Activated naive CD4-positive, alpha-beta T cell treated with anti-CD3 and anti-CD28 coated beads, Interleukin-2, amount 10 ng/mL, durations not matched to agents 7 days and 5 days (primary cell): ENCODE measurements at places on chromosomes 7 and 10.
A peak's percentile ranks its signal among the peaks of the same experiment; 100 is the strongest.

DNA sequence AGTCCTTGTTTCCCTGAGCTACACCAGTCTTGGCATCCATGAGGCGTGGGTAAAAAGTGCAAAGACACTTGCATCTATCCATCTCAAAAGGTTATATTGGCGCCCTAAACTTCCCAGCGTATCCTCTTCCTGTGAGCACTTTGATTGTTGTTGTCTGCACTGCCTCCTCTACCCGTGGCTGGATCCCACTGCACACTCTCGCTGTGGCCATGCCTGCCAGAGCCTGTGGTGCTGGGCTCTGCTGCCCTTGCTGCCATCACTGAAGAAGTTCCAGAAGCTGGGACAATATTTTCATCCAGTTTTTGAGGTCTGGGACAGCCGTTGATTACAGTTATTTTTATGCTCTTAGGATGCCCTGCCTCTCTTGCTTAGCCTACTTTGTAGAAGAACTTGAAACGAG is 85.3 kb upstream of the PCGF5 start:
- no peak for DNase-seq

GRCh38 chr10:29248158-29248557 is 40.7 kb upstream of the LYZL1 start:
- no peak for DNase-seq

GRCh38 chr7:68601826-68602225 is 996.4 kb upstream of the AUTS2 start:
- no peak for DNase-seq

GRCh38 chr10:132698761-132699391 is 87.1 kb downstream of the NKX6-2 start:
- DNase-seq, result no peak

DNA sequence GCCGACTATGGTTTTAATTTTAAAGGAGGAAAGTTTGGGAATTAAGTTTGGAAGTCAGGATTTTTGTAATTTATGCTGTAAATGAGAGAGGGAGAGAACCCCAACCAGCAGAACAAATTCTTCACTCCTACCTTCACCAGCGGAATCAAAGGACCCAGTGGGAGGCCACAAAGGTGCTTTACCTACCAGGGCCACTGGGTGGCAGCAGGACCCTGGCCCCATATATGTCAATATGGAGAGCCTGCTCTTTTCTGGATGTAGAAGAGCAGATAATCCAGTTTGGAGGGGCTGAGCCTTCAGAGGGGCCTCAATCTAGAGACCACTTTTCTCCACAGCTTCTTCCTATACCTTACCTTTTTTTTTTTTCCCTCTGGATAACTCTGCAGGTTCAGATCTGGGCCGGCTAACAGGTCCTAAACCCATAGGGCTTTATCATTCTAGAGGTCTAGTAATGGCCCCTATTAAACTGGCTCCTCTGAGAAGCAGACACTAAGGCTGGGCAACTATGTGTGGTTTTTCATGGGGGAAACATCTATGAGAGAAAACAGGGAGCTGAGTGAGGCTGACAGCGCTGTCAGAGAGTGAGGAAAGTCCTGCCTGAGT is 8.5 kb upstream of the SCD start:
- peak; percentile 89 for DNase-seq

GRCh38 chr7:45655539-45655938 is 81.4 kb downstream of the ADCY1 start:
- DNase-seq, result no peak

DNA sequence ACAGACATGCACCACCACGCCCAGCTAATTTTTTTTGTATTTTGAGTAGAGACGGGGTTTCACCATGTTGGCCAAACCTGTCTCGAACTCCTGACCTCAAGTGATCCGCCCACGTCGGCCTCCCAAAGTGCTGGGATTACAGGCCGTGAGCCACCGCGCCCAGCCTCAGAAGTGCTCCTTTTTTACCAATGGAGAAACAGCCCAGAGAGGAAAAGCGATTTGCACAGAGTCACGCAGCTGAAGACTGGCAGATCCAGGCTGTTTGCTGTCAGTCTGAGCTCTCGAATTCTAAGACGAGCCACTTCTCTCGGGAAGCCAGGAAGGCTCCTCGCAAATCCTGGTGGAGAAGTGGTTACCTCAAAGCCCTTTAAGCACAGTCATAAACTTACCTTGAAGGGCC is 57.4 kb upstream of the SDK1 start:
- DNase-seq, result no peak

DNA sequence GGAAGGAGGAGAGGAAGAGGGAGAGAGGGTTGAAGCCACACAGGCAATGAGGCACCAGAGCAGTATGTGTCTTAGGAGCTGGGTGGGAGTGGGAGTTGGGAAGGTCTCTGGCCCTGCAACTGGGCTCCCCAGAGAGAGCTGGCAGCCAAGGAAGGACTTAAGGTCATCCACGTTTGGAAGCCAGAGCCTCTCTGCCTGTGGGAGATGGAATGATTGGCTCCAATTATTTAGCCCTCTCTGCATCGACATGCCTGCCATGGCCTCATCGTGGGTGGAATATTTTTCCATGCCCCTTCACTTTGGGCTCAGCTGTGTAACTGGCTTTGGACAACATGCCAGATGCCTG is 478.5 kb downstream of the RPS24 start:
- DNase-seq, result no peak

DNA sequence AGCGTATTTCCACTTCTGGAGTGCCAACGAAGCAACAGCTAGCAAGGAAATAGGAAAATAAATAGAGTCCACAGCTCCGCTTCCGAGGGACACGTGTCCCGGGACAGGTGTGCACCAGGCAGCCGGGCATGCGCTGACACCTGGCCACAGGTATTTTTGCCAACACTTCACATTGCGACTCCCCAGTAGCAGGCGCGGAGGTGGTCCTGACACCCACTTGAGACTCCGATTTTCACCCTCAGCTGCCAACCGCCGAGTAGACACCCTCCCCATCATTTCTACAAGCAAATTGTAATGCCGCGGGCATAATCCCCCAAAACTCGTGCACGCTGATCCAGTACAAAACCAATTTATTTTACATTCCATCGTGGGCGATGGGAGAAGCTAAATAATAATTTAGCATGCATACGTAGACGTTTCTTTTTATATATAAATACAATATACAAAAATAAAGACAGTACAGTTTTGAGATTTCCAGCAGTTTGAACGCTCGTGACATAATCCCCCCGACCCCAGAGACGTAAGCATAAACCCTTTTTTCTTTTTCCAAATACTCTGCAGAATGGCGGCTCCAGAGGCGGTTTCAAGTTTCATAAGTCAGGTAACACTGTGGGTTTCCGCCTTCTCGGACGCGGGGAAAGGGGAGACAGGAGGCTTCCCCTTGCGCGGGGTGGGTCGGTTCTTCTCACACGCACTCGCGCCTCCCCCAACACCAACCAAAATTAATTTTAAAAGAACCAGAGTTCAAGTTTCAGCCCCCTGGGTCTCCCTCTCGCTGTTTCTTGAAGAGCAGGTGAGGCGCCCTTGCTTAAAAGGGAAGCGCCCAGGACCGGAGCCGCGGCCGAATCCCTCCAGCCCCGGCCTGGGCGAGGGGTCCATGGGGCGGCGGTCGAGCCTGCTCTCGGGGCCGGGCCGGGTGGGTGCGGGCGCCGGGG is 5.7 kb downstream of the MNX1 start:
- no peak for DNase-seq

- no peak for DNase-seq
Measured at GRCh38 chr7:55965805-55966421, 1.5 kb downstream of the NIPSNAP2 start.

- DNase-seq, result no peak
Measured at GRCh38 chr10:37937864-37938263, 38.6 kb downstream of the ZNF25 start.

DNA sequence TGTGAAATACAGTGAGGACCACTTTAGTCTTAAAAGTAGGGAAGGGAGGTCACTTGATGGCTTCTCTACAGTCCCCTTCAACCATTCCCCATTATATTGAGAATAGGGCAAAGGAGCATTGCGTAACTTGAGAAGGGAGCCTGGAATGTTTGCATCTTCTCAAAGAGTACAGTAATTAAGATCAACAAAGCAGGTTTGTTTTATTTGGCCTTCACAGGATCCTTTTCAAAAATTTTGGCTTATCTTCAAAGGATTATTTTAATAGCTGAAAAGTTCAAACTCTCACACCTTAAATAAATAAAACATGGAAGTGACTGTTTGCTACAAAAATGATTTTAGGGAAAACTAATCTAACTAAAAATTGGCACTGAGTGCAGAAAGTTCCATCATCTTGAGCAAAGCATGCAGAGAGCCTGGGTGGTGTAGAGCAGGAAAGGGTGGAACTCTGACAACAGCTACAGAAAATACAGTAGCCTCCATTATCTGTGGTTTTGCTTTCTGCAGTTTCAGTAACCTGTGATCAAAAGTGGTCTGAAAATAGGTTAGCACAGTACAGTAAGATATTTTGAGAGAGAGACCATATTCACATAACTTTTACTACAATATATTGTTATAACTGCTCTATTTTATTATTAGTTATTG is 214.0 kb downstream of the MDFIC start:
- DNase-seq, result peak; percentile 25

GRCh38 chr10:191703-192518 is 56.7 kb downstream of the ZMYND11 start:
- no peak for DNase-seq

- peak; percentile 48 for DNase-seq
Measured at GRCh38 chr7:45920502-45921380, at the start of gene IGFBP3. Gene IGFBP3, minus strand, starts transcription at chr7:45921272. Its CDS starts 132 bp downstream, at chr7:45921140.

DNA sequence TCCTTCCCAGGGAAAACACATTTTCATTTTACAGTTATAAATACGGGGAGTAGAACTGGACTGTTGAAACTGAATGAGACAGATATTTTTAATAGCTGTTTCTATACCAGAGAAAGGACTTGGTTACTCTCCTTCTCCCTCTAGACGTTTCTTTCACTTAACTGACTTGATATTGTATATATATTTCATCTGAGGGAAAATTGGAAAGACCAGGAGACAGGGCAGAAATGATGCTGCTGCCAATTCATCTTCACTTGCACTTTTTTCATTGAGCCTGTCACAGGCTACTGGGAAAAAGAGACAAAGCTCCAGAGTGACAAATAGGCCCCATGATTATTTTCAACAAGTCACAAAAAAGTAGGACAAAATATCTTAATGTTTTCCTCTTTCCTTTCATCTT is 636.0 kb upstream of the TPK1 start:
- DNase-seq, result no peak

DNA sequence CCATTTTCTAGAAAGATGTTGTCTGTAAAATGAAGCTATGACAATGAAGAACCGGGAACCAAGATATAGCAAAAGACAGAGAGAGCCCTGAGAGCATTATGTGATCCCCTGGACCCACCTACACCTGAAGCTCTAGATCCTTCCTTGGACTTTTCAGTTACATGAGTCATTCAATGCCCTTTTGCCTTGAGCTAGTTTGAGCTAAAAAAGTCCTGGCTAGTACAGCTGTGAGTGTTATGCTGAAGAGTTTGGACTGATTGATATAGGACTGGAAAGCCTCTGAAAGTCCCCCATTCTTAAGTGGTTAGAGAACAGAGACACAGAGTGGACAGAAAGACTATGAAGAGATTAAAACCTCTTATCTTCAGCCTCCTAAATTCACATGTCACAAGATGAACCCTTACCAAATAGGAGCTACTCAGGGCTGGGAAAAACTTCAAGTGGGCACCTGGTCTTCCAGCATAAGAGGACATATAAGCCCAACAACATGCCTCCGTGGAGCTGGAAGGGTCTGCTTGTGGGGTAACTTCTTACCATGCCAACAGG is 386.8 kb upstream of the NFE2L3 start:
- DNase-seq, result no peak

- DNase-seq, result no peak
Measured at GRCh38 chr7:129464194-129464593, 30.0 kb downstream of the STRIP2 start.

DNA sequence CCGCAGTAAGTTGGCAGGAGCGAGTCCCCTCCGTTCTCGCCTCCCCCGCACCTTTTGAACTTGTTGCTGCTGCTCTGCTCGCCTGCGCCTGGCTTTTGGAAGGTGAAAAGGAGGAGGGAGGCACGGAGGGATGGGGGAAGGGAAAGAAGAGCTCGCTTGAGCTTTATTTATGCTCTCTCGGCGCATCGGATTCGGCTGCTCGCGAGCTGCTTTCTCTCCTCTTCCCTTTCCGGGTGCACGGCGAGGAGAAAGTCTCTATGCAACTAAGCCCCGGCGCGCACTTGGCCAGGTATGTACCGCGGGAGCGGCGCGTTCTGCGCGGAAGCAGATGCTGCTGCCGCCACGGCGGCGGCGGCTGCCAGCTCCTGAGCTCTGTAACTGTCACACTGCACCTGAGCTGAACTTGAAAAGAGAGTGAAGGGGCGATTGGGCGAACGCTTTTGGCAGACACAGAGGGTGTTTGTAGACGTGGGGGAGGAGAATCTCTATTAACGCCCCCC is 551 bp downstream of the KCND2 start:
- DNase-seq, result peak; percentile 33

GRCh38 chr10:61028861-61029361 is 84.9 kb upstream of the RHOBTB1 start:
- no peak for DNase-seq

DNA sequence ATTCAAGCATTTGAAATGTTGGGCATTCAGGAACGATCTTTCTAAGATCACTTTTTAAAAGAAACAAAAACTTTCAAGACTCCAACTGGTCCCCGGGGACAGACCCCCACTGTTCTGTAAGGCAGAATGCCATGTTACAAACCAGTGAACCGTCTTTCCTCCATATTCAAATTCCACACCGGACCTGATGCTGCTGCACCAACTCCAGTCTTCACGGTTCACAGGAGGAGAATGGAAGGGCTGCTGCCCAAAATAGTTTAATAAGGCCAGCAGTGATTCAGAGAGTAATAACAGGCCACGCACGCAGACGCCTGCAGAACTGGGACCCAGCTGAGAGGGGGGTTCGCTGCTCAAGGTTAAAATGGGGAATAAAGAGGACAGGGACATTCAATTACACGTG is 47.2 kb downstream of the OSBPL3 start:
- DNase-seq, result no peak

GRCh38 chr7:90654718-90655427 is 58.8 kb downstream of the CDK14 start:
- DNase-seq, result no peak

DNA sequence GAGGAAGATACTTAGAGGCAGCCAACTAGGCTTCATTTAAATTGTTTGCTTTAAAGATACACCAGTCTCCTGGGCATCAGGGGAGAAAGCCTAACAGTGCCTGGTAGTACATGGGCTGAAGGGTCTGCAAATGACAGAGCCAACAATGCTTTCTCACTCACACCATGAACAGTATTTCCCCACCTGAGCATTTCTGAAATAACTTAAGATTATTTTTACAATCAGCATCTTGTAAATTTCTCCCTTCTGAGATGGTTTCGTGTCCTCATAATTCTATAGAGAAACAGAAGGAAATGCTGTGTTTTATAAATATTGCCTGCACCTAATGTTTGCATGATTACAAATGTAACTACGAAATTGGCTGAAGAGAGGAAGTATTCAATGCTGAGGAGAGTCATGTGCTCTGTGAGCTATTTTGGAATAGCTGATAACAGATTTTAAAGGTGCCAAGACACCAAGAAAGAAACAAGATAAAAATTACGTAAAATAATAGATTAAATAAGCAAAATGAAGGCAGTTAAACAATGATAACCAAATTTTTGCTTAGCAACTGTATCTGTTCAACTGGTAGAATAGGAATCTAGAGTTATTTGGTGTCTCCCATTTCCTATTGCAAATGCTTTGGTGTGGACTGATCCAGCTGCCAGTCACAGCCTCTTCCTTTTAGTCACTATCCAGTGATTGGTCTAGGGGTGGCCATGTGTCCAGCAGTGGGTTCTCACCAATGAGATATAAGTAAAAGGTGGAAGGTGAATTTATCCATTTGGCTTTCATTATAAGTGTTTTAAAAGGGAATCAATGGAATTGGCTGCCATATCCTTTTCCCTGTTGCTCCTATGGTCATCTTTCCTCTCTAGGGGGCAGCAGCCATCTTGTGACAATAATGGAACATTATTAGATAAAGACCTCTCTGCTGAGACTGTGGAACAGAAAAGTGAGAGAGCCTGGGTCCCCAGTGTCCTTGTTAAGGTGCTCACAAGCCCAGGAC is 167.9 kb upstream of the SLC26A5 start:
- DNase-seq, result no peak
